ENCODE measurements at places on chromosomes 1 and 21.

GRCh38 chr21:15627011-15627410 is 102.8 kb upstream of the USP25 start:
- DNase-seq = no peak

DNA sequence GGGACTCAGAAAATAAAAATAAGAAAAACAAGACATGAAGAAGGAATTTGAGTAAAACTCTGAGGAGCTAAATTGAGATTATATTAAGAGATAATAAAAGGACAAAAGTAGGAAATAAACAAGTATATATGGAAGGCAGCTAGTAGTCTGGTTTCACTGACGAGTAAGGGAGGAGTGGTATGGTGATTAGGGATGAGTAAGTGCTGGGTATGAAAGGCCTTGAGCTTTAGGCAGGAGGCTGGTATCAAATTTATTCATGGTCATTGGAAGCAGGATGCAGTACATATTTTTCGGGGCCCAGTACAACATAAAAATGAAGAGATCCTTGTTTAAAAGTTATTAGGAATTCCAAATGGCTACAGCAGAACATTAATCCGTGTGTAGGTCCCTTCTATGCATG is 789.7 kb upstream of the PRMT6 start:
- DNase-seq = no peak

DNA sequence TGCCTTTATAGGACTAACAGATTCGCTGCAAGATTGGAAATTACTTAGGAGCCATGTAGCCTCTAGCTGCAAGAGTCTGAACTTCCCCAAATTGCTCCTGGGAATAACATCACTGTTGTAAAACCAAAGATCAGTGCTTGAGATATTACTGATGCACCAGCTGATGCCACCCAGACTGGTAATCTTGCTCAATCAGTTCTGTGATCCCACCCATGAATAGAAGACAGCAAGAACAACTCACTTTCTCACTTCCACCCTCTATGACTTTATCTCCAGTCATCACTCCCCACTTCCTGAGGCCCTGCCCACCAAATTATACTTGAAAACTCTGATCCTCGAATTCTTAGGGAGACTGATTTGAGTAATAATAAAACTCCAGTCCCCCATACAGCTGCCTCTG is 1011.1 kb downstream of the PLA2G4A start:
- no peak for DNase-seq

DNA sequence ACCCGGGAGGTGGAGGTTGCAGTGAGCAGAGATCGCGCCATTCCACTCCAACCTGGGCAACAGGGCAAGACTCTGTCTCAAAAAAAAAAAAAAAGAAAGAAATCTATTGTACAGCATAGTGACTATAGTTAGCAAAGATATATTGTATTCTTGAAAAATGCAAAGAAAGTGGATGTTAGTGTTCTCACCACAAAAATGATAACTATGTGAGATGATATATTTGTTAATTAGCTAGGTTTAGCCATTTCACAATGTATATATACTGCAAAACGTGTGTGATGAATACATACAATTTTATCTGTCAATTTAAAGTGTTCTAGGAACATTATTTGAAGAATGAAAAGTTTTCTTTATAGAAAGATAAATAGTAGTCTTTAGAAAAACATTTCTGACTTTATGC is 179.9 kb downstream of the AK5 start:
- no peak for DNase-seq

GRCh38 chr1:224730965-224731364 is 114.8 kb downstream of the CNIH3 start:
- no peak for DNase-seq
